ENCODE measurements at places on chromosomes 12 and 14.

GRCh38 chr14:21382886-21383847 lies 652 bp downstream of the SUPT16H start:
- DNase-seq: peak; percentile 62

DNA sequence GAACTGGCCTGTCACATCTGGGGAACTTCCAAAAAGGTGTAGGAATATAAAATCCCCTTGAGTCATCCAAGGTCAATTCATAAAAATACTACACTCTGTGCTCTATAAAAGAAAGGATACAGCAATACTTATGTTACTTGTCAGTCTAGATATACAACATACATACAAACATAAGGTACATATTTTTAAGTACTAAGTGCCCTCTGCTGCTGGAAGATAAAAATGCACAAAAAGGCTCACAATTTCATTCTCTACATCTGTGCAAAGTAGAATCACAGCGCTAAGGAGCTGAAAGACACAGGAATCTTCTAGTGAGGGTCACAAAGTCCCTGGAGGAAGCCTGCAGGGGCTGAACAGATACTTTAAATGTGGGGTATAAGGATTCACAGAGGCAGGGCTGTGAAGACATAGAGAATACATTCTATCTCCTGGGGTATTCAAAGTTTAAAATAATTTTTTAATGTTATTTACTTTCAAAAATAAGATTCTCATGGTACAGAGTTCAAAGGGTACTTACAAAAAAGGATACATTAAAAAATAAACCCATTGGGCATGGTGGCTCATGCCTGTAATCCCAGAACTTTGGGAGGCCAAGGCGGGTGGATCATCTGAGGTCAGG lies 10.2 kb upstream of the GOLGA5 start:
- peak; percentile 80 for DNase-seq

GRCh38 chr12:2834581-2835491 lies at the start of gene NRIP2:
TSS of gene NRIP2 (minus strand) at chr12:2835035. CDS start at chr12:2834983, 52 bp downstream.
- no peak for DNase-seq

GRCh38 chr12:42582050-42582449 lies 7.5 kb downstream of the PRICKLE1 start:
- no peak for DNase-seq

DNA sequence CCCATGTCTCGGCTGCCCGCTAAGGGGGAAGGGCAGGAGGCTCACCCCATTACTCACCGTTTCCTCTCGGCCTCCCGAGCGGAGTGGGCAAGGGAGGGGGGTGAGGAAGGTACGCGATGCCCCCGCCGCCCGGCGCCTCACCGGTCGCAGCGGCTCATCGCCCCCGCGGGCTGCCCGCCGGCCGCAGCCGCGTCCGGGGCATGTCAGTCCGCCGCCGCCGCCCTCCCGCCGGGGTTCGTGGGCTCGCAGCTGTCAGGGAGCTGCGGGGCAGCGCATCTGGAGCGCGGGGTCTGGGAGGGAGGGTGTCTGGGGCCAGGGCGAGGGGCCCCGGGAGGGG lies 461 bp downstream of the SLC8A3 start:
- DNase-seq: no peak

Data from B cell (primary cell).